ENCODE measurements at places on chromosomes 1 and 21. TPM values are rescaled to one million over a fixed set of nuclear protein-coding genes. Genes with fewer than 3 reads are reported as not detected.

GRCh38 chr1:37718901-37719571 lies 26.7 kb downstream of the CDCA8 start:
- DNase-seq, result no peak

GRCh38 chr1:56627636-56628039 lies 17.5 kb upstream of the PRKAA2 start:
- no peak for DNase-seq

DNA sequence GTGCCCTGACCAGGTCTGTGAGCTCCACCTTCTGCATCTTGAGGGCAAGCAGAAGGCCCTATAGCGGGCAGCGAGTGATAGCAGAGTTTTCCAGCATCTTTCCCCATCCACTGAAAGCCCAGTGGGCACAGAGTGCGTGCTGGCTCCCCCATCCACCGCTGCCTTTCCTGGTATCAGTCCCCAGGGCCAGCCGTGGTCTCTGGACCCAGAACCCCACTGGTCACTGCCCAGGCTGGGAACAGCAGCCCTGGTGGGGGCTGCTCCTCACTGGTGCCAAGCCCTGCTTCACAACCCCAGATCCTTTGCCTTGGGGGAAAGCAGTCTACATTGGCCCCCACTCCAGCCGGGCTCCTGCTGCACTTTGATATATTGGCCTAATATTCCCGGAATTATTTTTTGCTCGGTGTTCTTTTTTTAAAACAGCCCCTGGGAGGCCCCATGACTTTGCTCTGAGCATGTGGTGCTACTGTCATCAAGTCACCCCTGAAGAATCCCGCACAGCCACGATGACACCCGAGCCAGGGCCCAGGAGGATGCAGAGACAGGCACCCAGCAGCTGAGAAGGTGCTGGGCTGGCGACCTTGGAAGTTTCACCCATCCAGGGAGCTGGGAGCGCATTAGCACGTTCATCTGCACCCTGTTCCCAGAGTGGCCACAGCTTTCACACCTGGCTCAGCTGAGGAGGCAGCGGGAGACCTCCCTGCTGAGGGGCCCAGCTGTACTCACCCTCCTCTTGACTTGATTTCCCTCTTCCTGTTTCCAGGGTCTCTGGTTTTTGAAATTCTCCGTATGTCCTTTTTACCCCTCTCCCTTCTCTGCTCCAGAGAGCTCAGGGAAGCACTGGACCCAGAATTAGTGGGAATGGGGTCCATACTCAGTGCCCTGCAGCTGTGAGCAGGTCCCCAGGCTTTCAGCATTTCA lies 56.9 kb downstream of the KLHDC7A start:
- no peak for DNase-seq

DNA sequence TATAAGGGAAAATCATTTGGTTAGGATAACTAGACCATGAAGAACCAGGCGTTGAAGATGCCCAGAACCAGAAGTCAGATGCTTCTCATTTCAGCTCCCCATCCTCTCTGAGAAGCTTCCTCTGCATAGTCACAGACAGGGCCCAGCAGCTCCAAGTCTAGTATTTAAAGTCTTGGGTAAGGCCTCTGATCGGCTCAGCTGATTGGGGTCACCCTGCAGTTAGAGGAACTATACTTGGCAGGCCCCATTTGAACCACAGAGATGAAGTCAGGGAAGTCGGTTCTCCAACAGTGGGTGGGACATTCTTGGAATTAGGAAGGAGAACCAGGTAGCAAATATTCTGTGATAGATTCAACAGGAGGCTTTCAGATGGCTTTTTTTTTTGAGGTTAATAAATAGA lies 48.3 kb downstream of the SLC22A15 start:
- DNase-seq, result no peak

GRCh38 chr1:184390889-184391288 lies 4.1 kb downstream of the C1orf21 start:
- no peak for DNase-seq

DNA sequence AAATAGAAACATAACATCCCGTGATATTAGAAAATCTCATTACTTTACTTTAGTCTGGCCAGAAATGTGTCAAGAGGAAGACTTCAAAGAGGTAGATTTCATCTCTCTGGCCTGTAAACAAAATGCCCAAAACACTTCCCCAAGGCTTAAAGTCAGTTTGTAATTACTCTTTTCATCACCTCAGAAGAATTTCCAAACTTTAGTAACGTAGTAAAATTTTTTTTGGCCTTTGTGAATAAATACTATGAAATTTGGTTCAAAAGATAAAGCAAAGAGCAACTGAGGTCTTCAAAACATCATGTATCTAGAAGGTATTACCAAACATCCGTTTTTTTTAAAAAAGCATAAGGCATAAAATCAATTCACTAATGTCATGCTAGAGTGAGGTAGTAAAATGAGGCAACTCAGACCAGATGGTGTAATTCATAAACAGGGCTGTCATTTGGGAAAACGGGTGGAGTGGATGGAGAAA lies 51.4 kb downstream of the LEPR start:
- no peak for DNase-seq

DNA sequence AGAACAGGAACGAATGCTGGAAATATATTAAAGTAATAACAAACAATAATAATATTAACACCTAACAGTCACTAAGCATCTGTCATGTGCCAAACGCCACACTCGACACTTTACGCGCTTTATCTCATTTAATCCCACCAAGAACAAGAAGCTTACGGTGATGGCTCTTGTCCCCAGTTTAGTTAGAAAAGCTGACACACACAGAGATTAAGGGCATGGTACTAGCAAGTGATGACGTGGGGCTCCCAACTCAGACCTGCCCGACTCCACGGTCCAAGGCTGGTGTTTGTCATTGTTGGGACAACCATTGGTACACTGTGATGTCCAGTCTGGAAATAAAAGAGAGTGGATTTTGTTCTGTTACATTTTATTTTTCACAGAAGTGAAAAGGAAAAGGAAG lies 41.1 kb upstream of the KIF26B start:
- no peak for DNase-seq

CLCA4 gene
- not detected for total RNA-seq

MSH4 gene
- 0.08 TPM for total RNA-seq

TMOD4 gene
- not detected for total RNA-seq

DNA sequence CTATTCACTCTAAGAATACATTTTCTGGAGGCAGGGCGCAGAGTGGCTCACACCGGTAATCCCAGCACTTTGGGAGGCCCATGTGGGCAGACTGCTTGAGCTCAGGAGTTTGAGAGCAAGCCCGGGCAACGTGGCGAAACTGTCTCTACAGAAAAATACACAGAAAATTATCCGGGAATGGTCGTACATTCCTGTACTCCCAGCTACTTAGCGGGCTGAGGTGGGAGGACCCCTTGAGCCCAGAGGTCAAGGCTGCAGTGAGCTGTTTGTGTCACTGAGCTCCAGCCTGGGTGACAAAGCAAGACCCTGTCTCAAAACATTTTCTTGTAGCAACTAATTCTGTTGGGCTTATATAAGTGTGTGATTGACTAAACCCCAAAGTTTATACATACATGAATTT lies 30.5 kb downstream of the GPR161 start:
- DNase-seq, result no peak

- peak; percentile 83 for DNase-seq
Observed at GRCh38 chr1:197146101-197147095, at the start of gene ASPM. Gene ASPM (minus strand): TSS chr1:197146669. CDS start chr1:197146437, 232 bp downstream.

LRRC8C gene
- 2.7 TPM for total RNA-seq

- DNase-seq, result no peak
Observed at GRCh38 chr1:29945426-29945825, 709.1 kb downstream of the PTPRU start.

Measured in kidney epithelial cell (primary cell).